ENCODE measurements at places on chromosomes 5 and 9. TPM values are rescaled to one million over a fixed set of nuclear protein-coding genes. Genes with fewer than 3 reads are reported as not detected.

The MYOZ3 gene
- total RNA-seq, result 0.22 TPM

The GARNL3 gene
- 2.6 TPM for total RNA-seq

The FCN2 gene
- not detected for total RNA-seq

The SPATA31A5 gene
- not detected for total RNA-seq

The OR1J2 gene
- not detected for total RNA-seq

The NMUR2 gene
- total RNA-seq, result 0.13 TPM

The LCN12 gene
- 1.3 TPM for total RNA-seq

The LPAR1 gene
- total RNA-seq, result 17.9 TPM

The SPINK13 gene
- total RNA-seq, result not detected

The ADAMTS13 gene
- 0.51 TPM for total RNA-seq

The GRM6 gene
- not detected for total RNA-seq

The HSPB3 gene
- total RNA-seq, result 0.26 TPM

The CDX1 gene
- total RNA-seq, result not detected

The NR6A1 gene
- total RNA-seq, result 1.7 TPM

The SLC6A7 gene
- total RNA-seq, result not detected

The PCDHB1 gene
- total RNA-seq, result not detected

The LCN6 gene
- total RNA-seq, result not detected

The PTPRD gene
- total RNA-seq, result 0.16 TPM

The GTF2H2C gene
- 36.7 TPM for total RNA-seq

The LECT2 gene
- not detected for total RNA-seq

Measured in A549 treated with GW870086 at 1 μM for 4 hours (cell line).